ENCODE measurements at places on chromosomes 2 and 18. TPM values are rescaled to one million over a fixed set of nuclear protein-coding genes. Genes with fewer than 3 reads are reported as not detected.
A peak's percentile ranks its signal among the peaks of the same experiment; 100 is the strongest.

PDCD1 gene
- 0.07 TPM for total RNA-seq

- DNase-seq: no peak
- no peak overlapping the region for H3K27ac ChIP-seq
- H3K4me3 ChIP-seq: no peak overlapping the region
- 0 out of 2 replicates have a peak, but pooled peaks cover 2% of the 10 kb centered on the region for H3K4me1 ChIP-seq
Observed at GRCh38 chr2:23200787-23201114, 184.2 kb upstream of the KLHL29 start.

DNA sequence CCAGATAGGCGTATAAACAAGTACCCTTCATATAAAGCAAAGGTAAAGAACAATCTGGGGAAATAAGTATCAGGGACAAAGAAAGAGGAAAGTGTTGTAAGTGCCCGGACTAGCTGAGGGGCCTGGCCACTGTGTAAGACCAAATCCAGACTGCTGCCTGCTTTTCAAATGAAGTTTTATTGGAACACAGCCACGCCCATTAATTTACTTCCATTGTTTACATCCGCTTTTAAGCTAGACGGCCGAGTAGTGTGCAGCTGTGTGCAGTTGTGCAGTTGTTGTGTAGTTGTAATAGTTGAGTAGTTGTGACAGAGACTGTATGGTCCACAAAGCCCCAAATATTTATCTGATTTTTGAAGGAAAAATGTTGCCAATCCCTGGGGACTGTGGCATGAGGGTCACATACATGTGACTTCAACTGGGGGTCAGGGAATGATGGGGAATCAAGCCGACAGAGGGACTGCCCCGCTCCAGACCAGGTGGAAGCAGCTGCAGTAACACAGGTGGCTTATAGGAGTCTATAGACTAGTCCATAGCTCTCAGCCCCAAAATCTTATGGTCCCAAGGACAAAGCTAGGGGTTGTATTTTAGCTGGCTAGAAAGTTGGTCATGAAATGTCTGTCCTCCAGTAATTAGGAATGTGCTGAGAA is 30.0 kb downstream of the FHL2 start:
- H3K27ac ChIP-seq: no peak overlapping the region
- H3K36me3 ChIP-seq: no peaks in the 10 kb centered on the region
- H3K4me3 ChIP-seq: no peak overlapping the region
- H3K4me1 ChIP-seq: peaks cover 11% of the 10 kb centered on the region
- no peak for DNase-seq
- H3K27me3 ChIP-seq: no peaks in the 10 kb centered on the region

IKZF2 gene
- total RNA-seq: 0.54 TPM

DNA sequence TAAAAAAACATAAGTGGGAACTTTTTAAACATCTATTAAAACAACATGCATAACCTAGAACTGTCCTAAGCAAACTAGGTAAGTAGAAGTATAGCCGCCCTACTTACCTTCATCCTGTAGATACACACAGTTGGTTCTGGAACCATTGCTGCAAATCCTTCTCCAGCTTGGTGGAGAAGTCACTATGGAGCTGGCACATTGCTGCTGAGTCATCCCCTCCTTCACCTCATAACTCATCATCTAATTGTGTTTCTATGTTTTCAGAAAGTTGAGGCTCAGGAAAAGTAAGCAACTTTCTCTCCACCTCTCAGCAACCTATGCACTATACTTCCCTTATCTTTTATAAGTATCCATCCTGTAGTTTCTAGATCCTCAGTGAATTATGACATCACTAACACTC is 269.8 kb upstream of the MMADHC start:
- DNase-seq: no peak
- no peaks in the 10 kb centered on the region for H3K27me3 ChIP-seq
- no peak overlapping the region for H3K27ac ChIP-seq
- no peaks in the 10 kb centered on the region for H3K4me1 ChIP-seq
- no peak overlapping the region for H3K4me3 ChIP-seq
- H3K36me3 ChIP-seq: no peaks in the 10 kb centered on the region

GRCh38 chr2:160696087-160696452 is 202.5 kb upstream of the RBMS1 start:
- no peak for DNase-seq
- no peaks in the 10 kb centered on the region for H3K36me3 ChIP-seq
- no peaks in the 10 kb centered on the region for H3K4me1 ChIP-seq
- H3K4me3 ChIP-seq: no peak overlapping the region

GREB1L gene
- total RNA-seq: not detected

DNA sequence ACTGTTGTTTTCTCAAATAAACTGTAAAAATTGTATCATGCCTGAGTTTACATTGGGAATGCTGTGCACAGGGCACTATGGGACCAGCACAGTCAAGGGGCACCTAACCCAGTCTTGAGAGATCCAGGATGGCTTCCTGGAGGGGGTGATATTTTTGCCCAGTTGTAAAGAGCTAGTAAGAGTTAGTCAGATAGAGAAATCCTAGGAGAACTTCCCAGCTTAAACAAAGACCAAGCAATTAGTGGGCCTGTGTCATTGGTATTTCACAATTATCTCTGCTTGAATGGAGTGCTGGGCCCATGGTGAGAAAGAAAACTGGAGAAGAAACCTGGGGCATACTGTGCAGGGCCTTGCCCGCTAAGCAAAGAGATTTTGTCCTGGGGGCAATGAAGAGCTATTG is 12.2 kb downstream of the XDH start:
- no peak overlapping the region for H3K4me3 ChIP-seq
- DNase-seq: no peak
- no peaks in the 10 kb centered on the region for H3K27me3 ChIP-seq

GRCh38 chr2:39107724-39108273 is 13.1 kb downstream of the SOS1 start:
- H3K4me3 ChIP-seq: no peak overlapping the region
- DNase-seq: no peak
- peaks cover 62% of the 10 kb centered on the region for H3K4me1 ChIP-seq
- H3K27me3 ChIP-seq: no peaks in the 10 kb centered on the region
- H3K36me3 ChIP-seq: peaks cover 24% of the 10 kb centered on the region
- H3K27ac ChIP-seq: peak overlapping the region; percentile 87

DNA sequence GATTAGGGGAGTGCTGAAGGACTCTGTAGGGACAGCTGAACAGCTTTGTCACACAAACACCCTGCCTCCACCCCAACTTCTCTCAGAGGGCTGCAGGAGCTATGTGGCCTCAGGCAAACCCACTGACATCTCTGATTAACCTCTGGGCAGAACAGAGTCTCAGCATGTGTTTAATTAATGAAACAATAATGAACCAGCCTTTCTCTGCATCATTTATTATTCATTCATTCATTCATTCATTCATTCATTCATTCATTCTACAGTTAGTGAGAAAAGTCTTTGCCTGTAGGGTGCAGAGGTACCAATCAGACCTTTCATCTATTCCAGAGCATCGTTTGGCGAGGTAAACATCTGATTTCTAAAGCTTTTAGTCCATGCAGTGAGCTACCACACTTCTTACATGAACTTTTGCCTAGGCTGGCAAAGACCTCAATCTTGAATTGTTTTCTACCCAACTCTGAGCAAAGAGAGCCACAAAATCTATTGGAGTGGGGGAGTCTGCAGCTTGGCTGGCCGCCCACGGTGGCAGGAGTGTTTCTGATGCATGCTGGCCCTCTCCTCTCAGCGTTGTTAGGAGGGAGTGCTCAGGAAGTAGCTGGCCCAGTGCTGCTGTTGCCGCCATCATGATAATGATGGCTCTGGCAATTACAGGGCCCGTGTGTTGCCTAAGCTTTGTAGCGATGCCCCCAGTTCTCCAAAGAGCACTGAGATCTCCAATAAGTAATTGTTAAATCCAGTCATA is 198.9 kb downstream of the SMAD7 start:
- H3K4me1 ChIP-seq: no peaks in the 10 kb centered on the region
- no peak overlapping the region for H3K4me3 ChIP-seq
- no peak for DNase-seq
- H3K27me3 ChIP-seq: no peaks in the 10 kb centered on the region
- no peaks in the 10 kb centered on the region for H3K36me3 ChIP-seq

CFAP221 gene
- 0.72 TPM for total RNA-seq

CXCR2 gene
- total RNA-seq: not detected

Data from Karpas-422 (cell line).